Gastroesophageal sphincter (tissue), 4 donors: ENCODE measurements at places on chromosomes 13 and 19.

DNA sequence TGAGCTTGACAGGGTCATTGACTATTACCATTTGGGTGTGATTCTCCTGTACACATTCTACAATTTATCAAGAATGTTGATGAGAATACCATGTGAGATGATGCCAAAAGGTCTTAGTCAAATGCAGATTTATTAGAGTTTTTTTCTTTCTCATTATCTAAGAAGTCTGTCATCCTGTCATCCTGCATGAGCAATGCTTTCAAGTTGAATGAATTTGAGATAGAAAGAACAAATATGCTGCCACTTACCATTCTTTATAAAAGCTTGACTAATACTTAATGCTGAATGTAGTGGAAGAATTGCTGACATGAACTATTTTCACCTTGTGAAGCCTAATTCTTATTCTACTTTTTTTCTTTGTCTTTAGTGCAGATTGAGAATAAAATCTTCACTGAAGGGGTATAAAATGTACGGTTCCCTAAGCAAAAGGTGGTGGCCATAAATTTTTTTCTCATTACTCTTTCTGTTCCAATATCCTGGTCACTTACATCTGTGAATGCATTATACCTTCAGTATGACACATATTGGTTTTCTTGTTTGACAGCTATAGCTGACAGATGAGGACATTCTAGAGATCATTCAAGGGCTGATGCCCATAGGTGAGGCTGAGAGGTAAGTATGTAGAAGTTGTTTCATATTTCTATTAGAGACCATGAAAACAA lies 1434.7 kb downstream of the SLITRK1 start:
- no peak for ATAC-seq

- ATAC-seq: no peak
These were observed 173.8 kb upstream of the RNF113B start for GRCh38 chr13:98350746-98351330.

DNA sequence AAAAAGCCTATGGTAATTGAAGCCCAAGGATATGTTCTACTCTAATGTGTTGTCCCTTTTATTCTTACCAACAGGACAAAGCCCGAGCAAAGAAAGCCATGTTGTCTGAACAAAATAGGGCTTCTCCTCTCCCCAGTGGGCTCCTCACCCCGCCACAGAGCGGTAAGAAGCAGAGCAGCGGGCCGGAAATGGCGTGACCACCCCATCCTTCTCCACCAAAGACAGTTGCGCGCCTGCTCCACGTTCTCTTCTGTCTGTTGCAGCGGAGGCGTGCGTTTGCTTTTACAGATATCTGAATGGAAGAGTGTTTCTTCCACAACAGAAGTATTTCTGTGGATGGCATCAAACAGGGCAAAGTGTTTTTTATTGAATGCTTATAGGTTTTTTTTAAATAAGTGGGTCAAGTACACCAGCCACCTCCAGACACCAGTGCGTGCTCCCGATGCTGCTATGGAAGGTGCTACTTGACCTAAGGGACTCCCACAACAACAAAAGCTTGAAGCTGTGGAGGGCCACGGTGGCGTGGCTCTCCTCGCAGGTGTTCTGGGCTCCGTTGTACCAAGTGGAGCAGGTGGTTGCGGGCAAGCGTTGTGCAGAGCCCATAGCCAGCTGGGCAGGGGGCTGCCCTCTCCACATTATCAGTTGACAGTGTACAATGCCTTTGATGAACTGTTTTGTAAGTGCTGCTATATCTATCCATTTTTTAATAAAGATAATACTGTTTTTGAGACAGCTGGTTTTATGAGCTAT lies 12.0 kb downstream of the CCNE1 start:
- no peak for ATAC-seq

DNA sequence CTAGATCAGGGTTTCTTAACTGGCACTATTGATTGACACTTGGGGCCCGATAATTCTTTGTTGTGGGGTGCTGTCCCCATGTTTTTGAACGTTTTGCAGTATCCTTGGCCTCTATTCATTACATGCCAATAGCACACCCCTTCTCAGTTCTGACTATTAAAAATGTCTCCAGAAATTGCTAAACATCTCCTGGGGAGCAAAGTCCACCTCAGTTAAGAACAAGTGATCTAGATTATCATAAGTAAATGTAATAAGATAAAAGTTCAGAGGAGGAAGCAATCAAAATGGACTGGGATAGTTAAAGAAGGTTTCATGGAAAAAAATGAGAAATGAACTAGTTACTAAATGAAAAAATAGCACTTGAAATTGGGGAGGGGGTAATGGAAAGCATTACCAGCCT lies 98.1 kb upstream of the MIR17HG start:
- ATAC-seq: no peak

GRCh38 chr13:60519496-60519895 lies 122.5 kb downstream of the TDRD3 start:
- ATAC-seq: no peak
